ENCODE measurements at places on chromosomes 13 and 19. TPM values are rescaled to one million over a fixed set of nuclear protein-coding genes. Genes with fewer than 3 reads are reported as not detected.

Gene HS6ST3
- total RNA-seq = not detected

GRCh38 chr19:38862321-38863059 is 12.7 kb upstream of the HNRNPL start:
- no peak for DNase-seq

- DNase-seq = peak; percentile 88
These were observed 4.1 kb upstream of the KCNC3 start for GRCh38 chr19:50333235-50333736.

Gene FGF9
- total RNA-seq = 0.63 TPM

Gene TYROBP
- 0.52 TPM for total RNA-seq

Gene LGALS14
- not detected for total RNA-seq

Gene PDE4A
- 4.0 TPM for total RNA-seq

Data from activated T-cell treated with anti-CD3 and anti-CD28 coated beads, Interleukin-2, amount 50 U/mL, for 4 hours (primary cell).